ENCODE measurements at places on chromosomes 6 and 20.
A peak's percentile ranks its signal among the peaks of the same experiment; 100 is the strongest.

- DNase-seq, result no peak
These were observed 183.6 kb downstream of the GRIK2 start for GRCh38 chr6:101577091-101577490.

DNA sequence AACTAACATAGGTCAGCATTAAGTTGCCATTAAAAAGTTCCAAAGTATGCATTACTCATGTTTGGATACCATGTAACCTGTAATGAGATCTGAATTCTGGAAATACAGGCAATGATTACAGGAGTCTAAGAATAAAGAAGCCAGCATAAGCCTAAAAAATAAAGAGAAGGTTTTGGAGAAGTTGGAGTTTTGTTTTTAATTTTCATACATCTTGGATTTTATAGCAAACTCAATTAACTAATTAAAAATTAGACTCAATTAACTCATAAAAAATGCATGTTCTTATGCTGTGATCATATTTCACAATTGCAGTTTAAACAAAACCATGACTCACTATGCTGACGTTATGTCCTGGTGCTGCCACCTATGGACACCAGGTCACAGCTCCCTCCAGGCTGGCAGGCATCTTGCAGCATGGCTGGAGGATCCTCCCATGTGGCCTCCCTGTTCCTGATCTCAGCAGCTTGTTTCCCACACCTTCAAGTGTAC is 648.8 kb upstream of the AGPAT4 start:
- peak; percentile 93 for DNase-seq

DNA sequence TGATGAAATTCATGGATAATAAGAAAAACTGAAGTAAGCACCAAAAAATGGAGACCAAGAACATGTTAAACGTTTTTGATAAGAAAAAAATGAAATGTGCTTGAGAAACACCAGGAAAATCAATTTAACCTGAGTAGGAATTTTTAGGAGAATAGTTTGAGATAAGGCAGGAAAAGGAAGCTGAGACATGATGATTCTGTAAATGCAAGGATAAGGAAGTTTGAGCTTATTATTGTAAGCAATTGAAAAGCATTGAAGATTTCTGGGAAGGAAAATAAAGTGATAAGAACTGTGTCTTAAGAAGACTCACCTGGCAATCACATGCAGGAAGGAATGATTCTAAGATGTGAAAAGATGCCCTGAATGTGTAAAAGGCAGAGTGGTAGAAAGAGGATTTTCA is 66.6 kb downstream of the ALDH8A1 start:
- no peak for DNase-seq

- DNase-seq, result no peak
These were observed 127.5 kb upstream of the CCDC28A start for GRCh38 chr6:138645976-138646640.

DNA sequence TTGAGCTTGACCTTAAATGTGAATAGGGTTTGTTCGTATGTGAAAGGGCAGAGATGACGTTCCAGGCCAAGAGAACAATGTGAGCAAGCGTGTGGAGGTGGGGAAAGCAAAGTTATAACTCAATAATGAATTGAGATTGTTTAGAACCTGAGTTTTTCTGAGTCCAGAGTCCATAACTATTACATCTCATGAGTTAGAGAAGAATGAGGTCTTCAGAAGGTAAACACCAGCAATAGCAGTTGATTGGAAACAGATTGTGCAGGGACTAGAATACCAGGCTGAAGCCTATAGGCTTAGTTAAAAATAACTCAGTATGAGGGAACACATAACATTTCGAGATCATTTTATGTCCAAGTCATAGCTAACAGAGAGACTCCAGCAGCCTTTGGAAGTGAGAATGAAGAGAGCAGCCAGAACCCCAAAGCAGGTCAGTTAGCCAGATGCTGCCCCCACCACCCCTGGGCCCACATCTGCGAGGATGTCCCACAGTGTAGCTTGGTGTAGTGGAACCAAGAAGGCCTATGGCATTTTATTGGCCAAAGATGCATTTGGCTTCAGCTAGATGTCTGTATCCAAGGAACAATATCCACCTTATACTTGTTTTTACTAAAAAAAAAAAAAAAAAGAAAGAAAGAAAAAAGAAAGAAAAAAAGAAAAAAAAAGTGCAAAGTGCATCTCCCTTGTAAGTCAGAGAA is 121.7 kb downstream of the TNFRSF21 start:
- DNase-seq, result no peak

GRCh38 chr6:87099472-87099871 is 4.6 kb upstream of the CGA start:
- DNase-seq, result no peak

GRCh38 chr6:128240024-128240428 is 280.4 kb downstream of the PTPRK start:
- DNase-seq, result no peak
